NCI-H2029 (cell line): ENCODE measurements at places on chromosomes 4 and X.

GRCh38 chr4:25397305-25397704 is 20.2 kb downstream of the ANAPC4 start:
- no peak for DNase-seq

DNA sequence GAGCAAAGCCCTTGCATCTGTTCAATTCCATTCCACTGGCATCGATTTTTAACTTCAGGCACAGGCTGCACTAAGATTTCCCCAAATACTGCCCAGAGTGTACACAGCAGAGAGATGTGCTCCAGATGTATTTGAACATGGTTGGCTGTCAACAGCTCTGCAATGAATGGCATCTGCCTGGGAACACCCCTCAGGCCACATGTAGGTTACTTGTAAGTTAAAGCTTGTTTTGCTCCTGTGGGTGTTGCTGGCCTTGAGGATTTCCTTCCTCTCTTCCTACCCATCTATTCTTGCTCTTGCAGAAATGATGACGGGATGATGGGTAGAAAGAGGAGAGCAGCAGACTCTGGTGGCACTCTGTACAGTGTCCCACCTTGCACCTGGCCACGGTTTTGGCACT is 69.3 kb upstream of the HELT start:
- DNase-seq, result no peak

- DNase-seq, result no peak
Observed at GRCh38 chr4:47406408-47406807, 57.1 kb downstream of the COMMD8 start.

DNA sequence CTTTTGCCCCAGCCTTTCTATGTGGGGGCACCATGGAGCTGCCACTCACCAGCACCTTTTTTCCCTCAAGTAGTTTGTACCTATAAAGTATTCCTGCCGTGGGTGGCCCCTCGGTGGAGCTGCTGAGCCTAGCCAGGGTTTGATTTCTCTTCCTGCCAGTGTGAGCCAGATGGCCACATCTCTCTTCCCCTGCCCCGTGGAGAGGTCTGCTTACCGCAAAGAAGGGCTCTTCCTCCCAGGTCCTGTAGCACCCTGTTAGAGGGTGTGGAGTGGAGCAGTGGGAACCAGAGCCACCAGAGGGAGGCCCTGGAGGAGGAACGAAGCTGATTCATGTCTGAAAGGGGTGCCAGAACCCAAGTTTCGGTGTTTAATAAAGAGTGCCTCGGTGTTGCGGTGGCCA is 95.4 kb downstream of the PTTG2 start:
- no peak for DNase-seq

- DNase-seq, result no peak
Observed at GRCh38 chr4:9932771-9933170, 88.5 kb downstream of the SLC2A9 start.

DNA sequence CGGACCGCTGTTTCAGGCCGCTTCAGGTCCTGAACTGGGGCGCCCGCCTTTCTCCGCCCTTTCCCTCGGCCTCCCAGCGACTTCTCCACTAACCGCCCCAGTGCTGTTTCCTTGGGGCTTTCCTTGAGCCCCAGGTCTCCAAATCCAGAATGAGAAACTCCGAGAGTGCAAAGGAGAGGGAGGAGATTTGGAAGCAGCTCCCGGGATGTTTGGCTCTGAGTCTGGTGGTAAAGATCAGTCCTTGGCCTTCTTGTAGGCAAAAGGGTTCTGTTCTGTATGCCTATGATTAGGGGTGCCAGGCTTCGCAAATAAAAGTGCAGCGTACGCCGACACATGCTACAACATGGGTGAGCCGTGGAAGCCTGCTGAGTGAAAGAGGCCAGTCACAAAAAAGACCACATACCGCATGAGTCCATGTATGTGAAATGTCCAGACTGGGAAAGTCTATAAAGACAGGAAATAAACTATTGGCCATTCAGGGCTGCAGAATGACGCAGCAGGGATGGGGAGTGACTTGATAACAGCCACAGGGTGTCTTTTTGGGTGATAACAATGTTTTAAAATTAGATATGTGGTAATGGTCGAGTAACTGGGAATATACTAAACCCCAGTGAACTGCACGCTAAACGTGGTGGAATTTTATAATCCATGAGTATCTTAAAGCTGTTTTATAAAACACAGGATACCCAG is 99.8 kb downstream of the TRAPPC11 start:
- DNase-seq, result no peak

DNA sequence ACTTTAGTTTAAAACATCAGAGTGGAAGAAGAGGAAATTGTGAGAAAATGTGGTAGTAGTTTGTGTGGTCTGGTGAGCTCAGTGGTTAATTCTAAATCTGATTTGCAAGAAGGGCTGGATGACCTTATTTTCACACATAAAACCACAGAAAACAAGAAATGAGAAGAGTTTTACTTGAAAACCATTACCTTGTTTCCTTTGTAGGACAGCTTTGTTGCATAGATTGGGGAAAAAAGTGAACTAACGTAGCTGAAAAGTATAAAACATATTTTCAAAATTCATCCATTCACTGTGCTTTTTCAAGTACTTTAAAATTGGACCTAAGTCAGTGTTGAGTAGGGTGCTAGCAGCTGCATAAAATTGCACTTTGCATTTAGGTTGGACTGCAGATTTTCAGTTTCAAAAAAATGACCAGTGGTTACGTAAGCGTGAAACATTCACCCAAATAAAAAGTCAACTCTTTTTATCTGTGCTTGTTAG is 211.3 kb downstream of the ARHGAP10 start:
- DNase-seq, result no peak

DNA sequence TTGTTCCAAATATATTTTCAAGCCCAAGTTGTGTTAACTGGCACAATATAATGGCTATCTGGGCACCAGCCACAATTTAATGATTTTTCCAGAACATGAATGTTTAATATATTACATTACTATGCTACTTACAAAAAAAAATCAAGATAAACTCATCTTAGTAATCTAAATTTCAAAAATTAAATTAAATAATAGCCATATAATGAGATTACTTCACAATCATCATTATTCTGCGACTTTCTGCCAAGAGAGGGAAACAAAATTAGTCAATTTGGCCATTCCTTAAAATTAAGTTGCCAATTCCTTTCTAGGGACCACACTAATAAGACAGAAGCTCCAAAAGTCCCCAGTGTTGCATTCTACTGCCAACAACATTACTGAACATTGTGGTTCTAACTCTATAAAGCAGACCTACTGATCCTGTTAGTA is 7.5 kb downstream of the NEK1 start:
- DNase-seq, result no peak

- peak; percentile 24 for DNase-seq
Observed at GRCh38 chr4:77220828-77221613, 64.0 kb downstream of the CCNG2 start.
